ENCODE measurements at places on chromosomes 7 and 10.
A peak's percentile ranks its signal among the peaks of the same experiment; 100 is the strongest.

DNA sequence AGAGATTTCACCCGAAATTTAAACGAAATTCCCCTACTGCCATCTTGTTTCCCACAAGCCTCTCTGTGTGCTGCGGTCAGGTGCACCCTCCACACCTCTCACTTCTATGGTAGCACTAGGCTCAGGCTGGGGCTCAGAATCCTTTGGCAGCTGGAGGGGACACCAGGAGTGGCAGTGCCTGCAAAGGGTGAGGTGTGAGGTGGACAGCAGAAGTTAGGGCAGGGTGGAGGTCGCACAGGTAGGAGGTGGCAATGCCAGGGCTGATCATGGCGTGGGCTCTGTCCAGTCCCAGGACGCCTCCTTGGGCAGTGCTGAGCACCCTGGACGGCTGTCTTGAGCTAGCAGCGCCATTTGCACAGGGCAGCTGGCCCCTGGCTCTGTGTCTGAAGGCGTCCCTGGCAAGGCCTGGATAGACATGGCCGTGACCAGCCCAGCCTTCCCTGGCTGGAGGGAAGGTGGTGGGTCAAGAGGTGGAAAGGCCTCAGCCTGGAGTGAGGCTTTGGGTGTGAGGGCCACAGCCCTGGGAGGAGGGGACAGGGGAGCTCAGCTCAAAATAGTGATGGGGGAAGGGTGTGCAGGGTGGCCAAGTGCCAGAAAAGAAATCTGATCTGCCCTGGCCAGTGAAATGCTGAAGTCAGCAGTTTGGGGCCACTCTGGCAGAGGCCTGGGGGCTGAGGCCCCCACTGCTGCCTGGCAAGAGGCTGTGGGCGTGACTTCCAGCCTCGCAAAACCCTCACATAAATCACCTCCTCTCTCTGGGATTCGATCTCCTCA, 40.0 kb downstream of the ZCCHC24 start:
- no peak for DNase-seq

GRCh38 chr7:149874644-149875028, 867 bp downstream of the ATP6V0E2 start:
- no peak for DNase-seq

DNA sequence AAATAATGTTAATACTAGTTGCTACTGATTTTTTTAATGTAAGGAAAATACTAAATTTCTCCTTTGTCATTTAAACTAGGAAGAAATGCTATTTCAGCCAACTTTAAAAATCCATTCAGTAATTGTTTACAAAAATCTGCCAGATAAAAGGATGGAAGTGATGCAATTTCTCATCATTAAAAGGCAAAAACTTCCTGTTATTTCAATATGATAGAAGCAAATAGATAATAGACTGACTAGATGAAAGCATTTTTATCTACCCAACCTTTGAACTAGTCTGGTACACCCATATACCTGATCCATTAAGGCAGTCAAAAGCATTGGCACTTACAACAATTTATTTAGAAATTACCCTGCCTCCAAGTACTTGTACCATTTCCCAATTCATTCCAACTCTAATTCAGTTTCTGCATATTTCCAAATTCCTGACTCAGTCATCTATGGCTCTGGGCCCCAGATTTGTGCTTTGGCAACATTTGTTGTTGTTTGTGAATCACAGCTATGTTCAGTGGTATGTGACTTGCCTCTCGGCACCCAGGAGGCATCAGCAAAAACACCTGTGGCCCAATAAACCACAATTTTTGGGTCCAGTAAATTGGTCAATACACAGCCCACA, 482.6 kb upstream of the SEMA3A start:
- DNase-seq: no peak

- no peak for DNase-seq
These were observed 34.9 kb downstream of the COA1 start for GRCh38 chr7:43694399-43694748.

DNA sequence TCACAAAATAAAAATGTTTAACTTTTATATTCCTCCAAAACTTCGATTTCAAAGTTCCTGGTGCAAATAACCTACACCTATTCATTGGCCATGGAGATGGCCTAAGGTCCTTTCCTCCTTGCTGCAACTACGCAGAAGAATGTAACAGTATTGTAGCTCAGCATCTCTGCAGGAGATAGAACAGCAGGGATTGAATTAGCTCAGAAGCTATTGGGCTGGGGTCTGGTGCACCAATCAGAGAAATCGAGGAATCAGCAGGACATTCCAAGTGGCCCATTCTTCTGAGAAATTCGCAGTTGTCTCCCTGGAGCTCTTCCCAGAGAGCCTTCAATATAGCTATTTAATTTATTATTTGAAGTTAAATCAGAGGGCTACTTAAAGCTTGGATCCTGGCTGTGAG, 560.6 kb downstream of the GATA3 start:
- no peak for DNase-seq

DNA sequence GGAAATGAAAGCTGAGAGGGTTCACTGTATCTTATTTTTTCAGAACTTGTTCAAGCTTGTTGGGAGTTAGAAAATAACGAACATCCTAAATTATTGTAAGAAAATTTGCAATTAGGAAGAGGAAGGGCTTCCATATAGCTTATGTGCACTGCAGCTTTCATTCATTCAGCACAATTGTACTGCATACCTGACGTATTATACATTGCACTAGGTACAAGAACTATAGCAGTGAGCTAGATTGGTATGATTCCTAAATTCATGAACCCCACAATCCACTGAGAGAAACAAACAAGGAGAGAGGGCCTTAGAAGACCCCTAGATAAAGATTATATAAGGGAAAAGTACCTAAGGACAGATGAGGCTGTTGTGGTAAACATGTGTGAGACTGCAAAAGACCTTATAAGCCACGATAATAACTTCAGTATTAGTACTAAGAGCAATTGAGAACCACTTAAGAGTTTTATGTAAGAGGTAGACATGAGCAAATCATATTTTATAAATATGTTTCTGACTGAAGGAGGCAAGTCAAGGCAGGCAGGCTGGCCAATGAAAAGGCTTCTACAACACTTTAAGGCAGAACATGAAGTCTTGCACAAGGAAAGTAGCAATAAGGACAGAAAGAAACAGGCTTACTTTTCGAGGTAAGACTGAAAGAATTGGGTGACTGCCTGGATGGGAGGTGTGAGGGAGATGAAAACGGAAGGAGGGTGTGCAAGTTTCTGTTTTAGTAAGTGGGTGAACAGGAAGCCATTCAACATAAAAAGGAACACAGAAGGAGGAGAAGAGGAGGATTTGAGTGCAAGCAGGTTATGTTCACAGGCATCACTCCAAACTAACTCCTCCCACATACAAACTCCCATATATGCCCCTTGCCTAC, 77.9 kb upstream of the LRRN3 start:
- no peak for DNase-seq

DNA sequence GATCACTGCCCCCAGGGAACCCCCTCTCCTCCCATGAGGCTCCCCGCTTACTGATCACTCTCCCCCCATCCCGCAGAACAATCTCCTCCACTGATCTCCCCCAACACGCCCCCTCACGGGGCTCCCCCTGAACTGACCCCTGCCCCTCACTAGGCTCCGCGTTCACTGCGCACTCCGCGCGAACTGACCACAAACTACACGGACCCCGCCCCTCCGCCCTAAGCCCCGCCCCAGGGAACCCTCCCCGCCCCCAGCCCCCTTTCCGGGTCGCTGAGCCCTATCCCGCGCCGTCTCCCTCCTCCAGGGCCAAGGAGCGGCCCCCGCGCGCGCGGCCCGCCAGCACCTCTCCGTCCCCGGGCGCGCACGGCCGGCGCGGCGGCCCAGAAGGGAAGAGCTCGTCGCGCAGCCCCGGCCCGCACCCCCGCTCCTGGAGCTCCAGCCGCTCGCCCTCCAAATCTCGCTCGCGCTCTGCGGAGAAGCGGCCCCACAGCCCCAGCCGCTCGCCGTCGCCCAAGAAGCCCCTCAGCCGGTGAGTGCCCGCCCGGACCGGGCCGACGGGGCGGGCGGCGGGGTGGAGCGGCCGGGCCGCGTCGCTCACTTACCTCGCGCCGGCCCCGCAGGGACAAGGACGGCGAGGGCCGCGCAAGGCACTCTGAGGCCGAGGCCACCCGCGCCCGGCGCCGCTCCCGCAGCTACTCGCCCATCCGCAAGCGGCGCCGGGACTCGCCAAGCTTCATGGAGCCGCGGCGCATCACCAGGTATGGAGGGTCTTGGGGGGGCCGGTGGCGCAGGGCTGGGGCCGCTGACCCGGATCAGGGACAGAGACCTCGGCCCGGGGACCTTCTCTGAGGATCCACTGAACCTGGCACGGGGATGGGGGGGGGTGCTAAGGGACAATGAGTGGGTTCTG, 19.9 kb upstream of the HSPB1 start:
- no peak for DNase-seq

- no peak for DNase-seq
These were observed 7.3 kb upstream of the LBX1 start for GRCh38 chr10:101236376-101237080.

GRCh38 chr7:25911738-25912607, 240.0 kb upstream of the NFE2L3 start:
- no peak for DNase-seq

- DNase-seq: peak; percentile 40
These were observed 124.5 kb downstream of the SLC16A9 start for GRCh38 chr10:59585046-59585700.

- DNase-seq: no peak
These were observed 28.7 kb downstream of the CSGALNACT2 start for GRCh38 chr10:43166880-43167497.

DNA sequence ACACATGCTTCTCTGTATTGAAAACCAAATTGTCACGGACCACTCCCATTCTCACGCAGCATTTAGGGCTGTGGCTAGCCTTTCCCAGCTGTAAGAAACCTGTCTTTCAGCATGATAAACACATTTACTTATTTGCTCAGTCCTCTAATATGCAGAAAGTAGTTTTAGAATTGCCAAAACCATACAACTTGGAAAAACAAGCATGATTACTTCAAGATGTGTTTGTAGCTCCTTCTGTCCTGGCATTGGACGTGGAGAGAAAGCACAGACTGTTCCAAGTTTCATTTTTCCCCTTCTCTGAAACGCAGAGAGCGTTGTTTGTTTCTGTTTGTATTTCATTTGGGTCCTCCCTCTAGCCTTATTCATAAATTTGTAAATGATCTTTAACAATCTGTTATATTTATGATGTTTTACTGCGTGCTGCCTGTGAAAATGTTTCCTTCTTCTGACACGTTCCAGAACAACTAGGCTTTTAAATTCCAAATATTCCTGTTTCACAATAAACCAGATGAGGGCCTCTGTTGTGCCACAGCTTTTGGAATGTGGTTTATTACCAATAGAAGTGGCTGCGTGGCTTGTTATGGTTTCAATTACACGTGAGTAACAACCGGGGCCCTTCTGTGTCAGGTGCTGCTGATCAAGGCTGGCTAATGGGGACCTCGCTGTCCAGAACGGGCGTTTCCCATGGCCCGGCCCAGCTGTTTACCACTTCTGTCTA, 26.1 kb downstream of the MNX1 start:
- DNase-seq: no peak

GRCh38 chr10:33524966-33525365, 190.5 kb upstream of the NRP1 start:
- DNase-seq: no peak

DNA sequence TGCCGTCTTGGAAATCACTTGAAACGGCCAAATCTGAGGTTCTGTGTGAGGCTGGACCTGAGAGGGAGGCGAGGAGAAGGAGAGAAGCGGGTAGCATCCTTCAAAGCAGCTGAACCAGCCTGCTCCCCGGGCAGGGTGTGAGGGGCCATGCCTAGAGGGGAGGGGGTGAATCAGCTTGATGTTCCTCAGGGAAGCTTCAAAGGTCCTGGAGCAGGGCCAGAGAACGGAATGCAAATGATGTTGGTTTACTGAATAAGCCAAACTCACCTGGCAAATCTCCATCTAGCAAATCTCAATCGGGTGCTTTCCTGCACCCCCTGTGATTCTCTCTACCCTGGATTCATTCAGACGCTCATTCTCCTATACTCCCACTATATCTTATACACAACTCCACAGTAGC, 226.9 kb downstream of the WDR11 start:
- DNase-seq: no peak

- no peak for DNase-seq
These were observed 57.0 kb downstream of the CHST3 start for GRCh38 chr10:72020914-72021809.

- DNase-seq: no peak
These were observed 288.2 kb downstream of the ADK start for GRCh38 chr10:74439213-74439612.

GRCh38 chr10:34766811-34767494, 48.1 kb downstream of the PARD3 start:
- no peak for DNase-seq

GRCh38 chr10:46229144-46229563, 57.6 kb upstream of the ANTXRL start:
- no peak for DNase-seq
